ENCODE measurements at places on chromosomes 5 and 9.
A peak's percentile ranks its signal among the peaks of the same experiment; 100 is the strongest.

DNA sequence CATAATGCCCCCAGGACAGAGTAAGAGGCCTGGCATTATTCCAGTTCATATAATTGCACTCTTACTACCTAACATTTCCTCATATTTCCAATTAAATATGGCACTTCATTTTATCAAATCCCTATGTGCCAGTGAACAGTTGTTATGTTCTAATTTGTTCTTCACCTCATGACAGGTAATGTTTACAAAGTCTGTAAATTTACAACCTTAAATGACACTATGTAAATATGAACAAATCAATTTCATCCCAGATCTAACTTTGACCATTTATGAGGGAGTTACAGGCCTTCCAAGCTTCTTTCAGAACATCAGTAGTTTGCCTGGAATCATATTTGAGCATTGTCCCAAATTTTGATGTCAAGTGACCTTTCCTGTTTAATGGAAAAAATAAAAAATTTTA is 592.6 kb upstream of the CDH6 start:
- no peak for DNase-seq

GRCh38 chr5:59445741-59446140 is 447.8 kb downstream of the PDE4D start:
- DNase-seq, result no peak

- DNase-seq, result no peak
Observed at GRCh38 chr5:177430972-177431316, 4.5 kb downstream of the GRK6 start.

DNA sequence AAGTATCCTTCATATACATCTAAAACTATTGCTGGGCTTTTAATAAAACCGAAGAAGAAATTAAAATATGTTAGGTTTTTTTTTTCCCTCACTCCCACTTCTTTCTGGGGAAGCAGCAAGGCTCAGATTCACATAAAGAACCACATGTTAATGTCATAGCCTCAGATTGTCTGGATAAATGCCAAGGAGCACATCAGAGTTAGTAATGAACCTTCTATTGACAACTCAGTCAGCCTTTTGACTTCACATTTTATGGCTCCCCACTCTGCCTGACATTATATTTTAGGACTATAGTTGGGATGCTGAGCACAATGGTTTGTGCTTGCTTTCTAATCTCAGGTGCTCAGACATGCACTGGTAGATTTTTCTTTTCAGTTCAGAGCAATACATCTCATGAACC is 21.8 kb downstream of the DMAC1 start:
- DNase-seq, result no peak

- DNase-seq, result peak; percentile 36
Observed at GRCh38 chr5:65823204-65823603, 101.2 kb downstream of the NLN start.

DNA sequence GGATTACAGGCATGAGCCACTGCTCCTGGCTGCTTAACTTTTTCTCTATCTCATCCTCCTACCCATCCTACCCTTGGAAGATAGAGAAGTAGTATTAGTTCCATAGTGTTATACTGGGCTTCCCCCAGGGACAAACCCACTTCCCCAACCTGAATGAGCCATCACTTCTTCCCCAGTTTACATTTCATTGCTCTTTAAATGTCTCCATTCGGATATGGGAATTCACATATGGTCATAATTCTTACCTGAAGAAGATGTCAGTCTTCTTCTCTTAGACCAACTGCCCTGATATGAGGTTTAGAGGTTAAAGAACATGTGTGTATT is 1.9 kb downstream of the CD274 start:
- DNase-seq, result no peak

DNA sequence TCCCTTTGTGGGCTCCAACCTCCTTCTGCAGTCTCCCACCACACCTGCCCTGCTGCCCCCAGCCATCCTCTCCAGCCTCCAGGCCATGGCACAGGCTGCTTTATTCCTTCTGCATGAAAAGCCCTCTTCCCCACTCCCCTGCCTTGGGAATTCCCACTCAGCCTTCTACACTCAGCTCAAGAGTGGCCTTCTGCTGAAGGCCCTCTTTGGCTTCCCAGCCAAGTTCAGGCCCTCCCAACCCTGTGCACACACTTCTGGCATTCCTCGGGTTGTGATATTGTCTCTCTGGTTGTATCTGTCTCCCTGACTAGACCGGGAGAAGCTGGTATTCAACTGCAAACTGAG is 5.7 kb downstream of the SHB start:
- no peak for DNase-seq

DNA sequence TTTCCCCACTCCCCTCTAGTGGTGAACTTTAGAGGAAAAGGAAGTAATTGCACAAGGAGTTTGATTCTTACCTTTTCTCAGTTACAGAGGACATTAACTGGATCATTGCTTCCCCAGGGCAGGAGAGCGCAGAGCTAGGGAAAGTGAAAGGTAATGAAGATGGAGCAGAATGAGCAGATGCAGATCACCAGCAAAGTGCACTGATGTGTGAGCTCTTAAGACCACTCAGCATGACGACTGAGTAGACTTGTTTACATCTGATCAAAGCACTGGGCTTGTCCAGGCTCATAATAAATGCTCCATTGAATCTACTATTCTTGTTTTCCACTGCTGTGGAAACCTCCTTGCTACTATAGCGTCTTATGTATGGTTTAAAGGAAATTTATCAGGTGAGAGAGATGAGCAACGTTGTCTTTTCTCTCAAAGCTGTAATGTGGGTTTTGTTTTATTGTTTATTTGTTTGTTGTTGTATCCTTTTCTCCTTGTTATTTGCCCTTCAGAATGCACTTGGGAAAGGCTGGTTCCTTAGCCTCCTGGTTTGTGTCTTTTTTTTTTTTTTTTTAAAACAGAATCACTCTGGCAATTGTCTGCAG is 25.3 kb downstream of the SLC22A5 start:
- DNase-seq, result no peak

GRCh38 chr9:12796601-12797000 is 21.8 kb downstream of the LURAP1L start:
- DNase-seq, result no peak

DNA sequence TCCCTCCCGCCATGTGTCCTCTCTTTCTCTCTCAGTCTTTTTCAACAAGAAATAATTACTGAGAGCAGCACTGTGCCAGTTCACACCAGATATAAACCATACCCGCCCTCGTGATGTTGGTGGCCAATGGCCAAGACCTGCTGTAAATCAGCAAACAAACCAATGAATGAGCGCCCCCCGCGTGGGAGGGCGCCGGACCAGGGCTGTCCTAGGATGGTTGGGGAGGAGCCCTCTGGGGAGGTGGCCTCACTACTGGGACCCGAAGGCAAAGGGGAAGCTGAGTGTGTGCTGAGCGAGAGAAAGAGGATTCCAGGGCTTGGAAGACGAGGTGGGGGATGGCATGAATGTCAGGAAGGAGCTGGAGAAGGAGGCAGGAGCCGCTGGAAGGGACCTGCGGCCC is 51.2 kb upstream of the BARHL1 start:
- no peak for DNase-seq

- no peak for DNase-seq
Observed at GRCh38 chr9:27470291-27470856, 53.7 kb upstream of the IFNK start.

GRCh38 chr5:132498686-132499271 is 8.2 kb upstream of the IRF1 start:
- DNase-seq, result no peak
